ENCODE measurements at places on chromosomes 2 and 18.

- peak; percentile 31 for DNase-seq
These were observed 38.1 kb downstream of the NUP35 start for GRCh38 chr2:183162362-183162761.

DNA sequence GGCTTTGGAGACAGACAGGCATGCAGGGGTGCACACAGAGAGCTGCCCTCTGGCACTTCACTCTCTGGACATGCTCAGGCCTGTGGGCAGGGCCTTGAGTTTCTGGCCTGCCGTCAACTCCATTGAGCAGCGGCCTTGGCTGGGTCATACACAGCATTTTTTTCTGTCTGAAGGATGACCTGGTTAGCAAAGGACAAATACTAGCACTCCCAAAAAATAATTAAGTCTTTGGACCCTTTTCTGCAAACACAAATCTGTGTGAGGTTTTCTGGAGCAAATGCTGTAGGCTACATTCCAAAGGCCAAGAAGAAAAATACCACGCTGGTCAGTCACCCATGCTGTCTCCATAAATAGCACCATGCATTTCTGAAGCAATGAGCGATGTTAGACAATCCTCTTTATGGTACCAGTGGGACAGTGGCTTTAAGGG lies 124.7 kb upstream of the CTAGE1 start:
- no peak for DNase-seq

DNA sequence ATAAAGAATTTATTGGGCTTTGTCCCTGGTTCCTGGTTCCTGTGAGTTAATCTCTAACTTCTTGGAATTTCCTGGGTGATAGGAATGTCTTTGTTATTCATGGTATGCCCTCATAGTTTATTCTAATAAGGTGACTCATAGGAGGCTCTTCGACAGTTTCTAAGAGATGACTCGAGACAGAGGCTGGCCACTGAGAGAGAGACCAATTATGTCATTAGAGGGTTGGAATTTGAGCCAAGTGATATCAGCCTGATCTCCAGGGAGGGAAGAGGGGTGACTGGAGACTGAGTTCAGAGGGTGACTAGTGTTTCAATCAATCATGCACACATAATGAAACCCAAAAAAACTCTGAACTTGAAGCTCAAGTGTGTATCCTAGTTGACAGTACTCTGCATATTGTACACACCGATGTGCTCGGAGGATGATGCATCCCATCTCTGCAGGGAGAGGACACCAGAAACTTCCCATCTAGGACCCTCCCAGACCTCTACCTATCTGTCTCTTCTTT lies 185.7 kb downstream of the MTCL1 start:
- peak; percentile 70 for DNase-seq

DNA sequence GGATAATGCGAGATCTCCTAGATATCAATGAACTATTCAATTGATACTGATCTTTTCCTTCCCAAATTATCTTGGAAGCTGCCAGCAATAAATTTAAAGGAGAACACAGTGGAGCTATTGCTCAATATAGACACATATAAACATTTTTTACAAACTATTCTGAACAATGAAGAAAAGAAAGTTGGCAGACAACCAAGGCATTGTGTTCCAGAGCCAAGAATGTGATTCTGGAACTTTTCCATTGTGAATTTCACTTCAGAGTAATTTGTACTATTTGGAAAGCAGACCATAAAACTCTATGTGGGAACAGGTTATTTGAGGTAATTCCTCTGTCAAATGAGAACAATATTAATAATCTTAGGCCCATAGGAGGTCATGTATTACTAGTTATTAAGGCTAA lies 588.2 kb downstream of the IRS1 start:
- peak; percentile 85 for DNase-seq

DNA sequence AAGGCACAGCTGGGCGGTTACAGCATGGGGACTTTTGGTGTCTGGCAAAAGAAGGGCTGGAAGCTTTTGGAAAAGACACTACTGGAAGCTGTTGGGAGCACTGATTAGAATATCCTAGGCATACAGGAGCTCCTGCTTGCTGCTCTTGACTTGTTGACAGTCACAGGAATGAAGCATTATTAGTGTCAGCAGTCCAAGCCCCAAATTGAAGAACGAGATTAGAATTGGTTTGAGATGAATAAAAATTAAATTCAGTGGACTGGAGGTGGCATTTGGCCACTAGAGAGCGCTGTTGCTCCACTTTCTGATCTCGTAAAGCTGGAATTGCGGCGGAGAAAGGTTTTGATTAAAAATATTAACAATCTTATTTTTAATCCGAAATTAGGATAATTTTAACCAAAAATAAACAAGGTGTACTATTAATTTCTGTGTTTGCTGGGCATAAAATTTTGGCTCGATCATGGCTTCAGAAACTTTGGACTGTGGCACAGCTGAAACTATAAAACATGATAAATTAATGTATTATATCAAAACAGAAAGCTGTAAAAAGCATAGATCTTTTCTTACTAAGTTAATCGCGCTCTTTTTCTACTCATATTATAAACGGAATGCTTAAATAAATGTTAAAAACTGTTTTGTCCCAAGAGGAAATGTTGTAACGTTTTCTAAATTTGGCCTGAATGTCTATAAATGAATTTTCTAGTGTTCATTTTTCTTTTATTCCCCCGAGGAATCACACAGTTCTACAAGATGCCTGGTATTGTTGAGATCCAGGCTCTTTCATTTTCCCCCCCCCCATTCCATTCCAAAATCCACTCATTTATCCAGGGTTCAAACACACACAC lies 2.4 kb upstream of the HOXD8 start:
- DNase-seq, result no peak

DNA sequence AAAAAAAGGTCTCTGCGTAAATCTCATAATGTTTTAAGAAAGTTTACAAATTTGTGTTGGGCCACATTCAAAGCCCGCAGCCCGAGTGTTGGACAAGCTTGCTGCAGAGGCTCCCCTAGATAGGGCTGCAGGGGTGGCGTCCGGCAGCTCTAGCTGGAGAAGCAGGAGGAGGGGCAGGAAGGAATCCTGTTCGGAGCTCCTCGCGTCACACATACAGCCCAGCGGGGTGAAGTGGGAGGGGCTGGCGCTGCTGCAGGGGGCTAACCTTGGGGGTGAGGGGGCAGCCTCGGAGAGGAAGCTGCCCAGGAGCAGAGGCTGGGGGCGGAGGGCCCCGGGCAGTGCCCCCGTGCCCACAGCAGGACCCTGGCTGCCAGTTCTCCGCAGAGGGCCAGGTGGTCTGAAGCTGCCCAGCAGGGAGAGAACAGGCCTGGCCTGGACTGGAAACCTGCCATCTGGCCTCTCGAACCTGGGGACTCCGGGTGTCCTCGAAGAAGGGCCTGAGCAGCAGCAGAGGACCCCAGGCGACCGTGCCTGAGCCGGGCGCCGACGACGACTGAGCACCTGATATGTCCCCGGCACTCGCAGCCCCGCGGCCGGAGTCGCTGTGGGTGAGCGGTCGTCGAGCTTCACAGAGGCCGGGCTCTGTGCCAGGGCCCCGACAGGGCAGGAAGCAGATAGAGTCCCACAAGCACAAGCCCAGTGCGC lies 2.6 kb upstream of the GPR35 start:
- no peak for DNase-seq

- DNase-seq, result no peak
These were observed 54.5 kb downstream of the APOB start for GRCh38 chr2:20989404-20989803.

GRCh38 chr18:39838831-39839230 lies 2116.2 kb upstream of the PIK3C3 start:
- DNase-seq, result no peak

- peak; percentile 10 for DNase-seq
These were observed 25.9 kb downstream of the CD8A start for GRCh38 chr2:86764661-86765309.

GRCh38 chr18:45127405-45127804 lies 446.7 kb downstream of the SETBP1 start:
- no peak for DNase-seq

DNA sequence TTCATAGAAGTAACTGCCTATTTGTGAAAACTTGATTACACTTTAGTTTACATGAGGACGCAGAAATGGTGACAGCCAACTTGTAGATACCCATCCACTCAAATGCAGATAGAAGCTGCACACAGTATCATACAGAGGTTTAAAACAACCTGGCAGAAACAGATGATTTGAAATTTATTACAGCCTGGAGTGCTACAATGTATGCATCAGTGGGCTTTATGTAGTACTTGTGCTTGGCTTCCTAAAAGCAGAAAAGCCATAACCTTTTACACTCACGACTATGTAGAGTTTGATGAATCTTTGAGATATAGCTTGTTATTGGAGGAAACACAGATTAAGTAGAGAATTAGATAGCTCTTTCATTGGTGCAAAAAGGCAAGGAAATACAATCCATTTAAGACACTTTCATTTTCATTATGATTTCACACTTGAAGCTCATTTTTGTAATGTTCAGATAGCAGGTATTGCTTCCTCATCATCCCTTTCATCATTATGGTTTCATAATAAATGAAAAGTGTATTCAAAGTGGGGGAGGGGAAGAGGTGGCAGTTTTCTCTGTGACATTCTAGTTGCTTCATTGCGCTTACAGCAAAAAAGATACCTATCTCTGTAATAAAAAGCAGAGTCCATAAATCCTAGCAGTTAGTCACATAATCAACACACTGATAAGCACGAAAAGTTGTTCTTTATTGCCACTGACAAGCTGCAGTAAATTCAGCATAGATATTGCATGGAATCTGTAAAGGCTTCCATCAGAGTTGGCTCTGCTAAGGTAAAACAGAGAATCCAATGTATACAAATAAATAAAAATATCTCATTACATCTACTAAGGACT lies 789.8 kb upstream of the FSHR start:
- DNase-seq, result no peak

- DNase-seq, result no peak
These were observed 100.8 kb upstream of the ASAP2 start for GRCh38 chr2:9105601-9106337.

GRCh38 chr2:232013701-232014353 lies 52.3 kb downstream of the DIS3L2 start:
- peak; percentile 87 for DNase-seq

- no peak for DNase-seq
These were observed 138.1 kb downstream of the SCG2 start for GRCh38 chr2:223464071-223464470.

- no peak for DNase-seq
These were observed 73.7 kb downstream of the SCN9A start for GRCh38 chr2:166302036-166302435.

DNA sequence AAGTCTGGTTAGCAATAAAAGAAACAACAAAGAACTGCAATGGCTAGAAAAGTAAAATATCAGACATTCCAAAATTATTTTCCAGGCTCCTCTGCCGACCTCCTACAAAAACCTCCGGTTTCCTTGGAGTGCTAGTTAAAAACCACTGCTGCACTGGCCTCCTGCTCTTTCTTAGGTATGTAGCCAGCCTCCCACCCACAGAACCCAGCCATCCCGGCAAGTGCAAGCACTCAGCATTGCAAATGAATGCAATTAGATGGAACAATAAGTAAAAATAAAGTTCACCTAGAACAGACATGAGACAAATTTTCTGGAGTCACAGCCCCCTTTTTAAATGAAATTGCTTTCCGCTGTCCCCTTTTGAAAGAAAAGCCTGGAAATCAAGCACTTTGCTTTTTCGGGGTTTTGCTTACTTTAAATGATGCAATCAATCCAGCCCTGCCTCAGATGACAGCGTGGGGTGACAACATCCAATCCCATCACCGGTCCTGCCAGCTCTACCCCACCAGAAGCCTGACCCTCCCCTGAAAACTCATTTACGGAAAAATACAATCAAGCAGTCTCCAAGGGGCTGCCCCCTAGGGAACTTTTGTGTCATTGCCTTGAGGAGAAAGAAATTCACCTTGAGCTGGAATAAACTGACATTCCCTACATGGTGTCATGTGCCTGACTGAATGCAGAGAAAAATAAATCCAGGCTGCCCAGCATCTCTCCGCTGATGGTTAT lies 199.8 kb downstream of the EPHA4 start:
- DNase-seq, result no peak

- DNase-seq, result no peak
These were observed 97.7 kb upstream of the TFCP2L1 start for GRCh38 chr2:121382744-121383143.

- DNase-seq, result no peak
These were observed 36.6 kb upstream of the SKOR2 start for GRCh38 chr18:47287911-47288585.

GRCh38 chr2:43776324-43776723 lies 2.5 kb downstream of the DYNC2LI1 start:
- DNase-seq, result no peak

GRCh38 chr2:166343467-166343866 lies 32.3 kb downstream of the SCN9A start:
- DNase-seq, result no peak

GRCh38 chr18:12433829-12434540 lies 26.3 kb downstream of the PRELID3A start:
- DNase-seq, result no peak

DNA sequence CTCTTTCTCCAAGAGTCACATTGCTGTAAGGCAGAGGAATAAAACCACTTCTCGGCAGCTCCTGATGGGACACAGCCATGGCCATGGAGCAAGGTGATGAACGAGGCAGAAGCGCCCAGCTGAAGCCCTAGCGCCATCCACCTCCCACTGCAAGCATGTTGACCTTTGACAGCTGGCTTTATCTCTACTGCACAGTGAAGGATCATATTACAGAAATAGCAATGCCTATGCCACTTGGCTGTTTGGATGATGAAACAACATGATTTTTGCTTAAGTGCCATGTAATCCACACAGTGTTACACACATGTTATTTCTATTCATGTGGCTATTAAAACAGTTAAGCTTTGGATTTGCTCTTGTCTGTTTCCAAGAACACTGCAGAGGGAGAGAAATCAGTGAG lies 167.7 kb downstream of the VAPA start:
- DNase-seq, result no peak

GRCh38 chr2:32506446-32506845 lies 121.4 kb upstream of the TTC27 start:
- DNase-seq, result no peak

GRCh38 chr2:131010566-131010965 lies 82.7 kb downstream of the FAM168B start:
- no peak for DNase-seq

- DNase-seq, result no peak
These were observed 44.6 kb downstream of the FAM124B start for GRCh38 chr2:224357098-224357901.

DNA sequence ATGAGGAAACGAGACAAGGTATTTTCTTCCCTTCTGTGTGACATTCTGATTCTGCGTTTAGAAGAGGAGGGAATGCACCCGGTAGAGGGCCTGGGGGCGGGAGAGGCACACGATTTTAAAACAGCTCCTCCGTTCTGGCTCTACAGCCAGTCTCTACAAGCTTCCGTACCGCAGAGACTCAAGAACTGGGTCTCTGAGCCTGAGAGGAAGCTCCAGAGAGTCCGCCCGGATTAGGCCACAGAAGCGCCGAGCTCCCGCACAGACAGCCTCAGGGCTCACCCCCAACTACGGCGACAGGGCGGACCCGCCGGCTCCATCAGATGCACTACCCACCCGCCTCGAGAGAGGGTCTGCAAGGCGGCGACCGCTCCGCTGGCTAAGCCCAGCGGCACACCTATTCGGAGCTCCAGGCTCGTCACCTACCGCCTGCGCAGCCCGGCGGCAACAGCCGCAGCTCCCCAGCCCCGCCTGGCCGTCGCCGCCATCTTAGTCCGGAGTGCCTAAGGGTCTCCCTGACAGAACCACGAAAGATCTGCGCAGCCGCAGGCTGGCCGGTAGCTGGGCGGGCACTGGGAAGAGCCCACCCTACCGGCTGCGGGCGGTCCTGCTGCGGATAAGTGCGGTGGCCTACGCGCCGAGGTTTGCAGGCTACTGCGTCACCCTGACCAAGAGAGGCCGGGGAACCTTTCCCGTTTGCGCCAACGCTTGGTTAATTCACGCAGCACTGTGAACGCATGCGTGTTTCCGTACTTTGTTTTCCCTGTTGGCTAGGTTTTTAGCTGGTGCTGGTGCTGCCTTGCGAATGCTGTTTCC lies at the start of gene NFU1:
Gene NFU1, minus strand, starts transcription at position 498 of the 813 bp plus-strand sequence. Its CDS starts 13 bp downstream, at position 485.
- DNase-seq, result peak; percentile 91

- DNase-seq, result no peak
These were observed 94.6 kb downstream of the CD8B2 start for GRCh38 chr2:106581755-106582147.

All from skeletal muscle cell (primary cell).